Muscle of leg (tissue), 16 donors: ENCODE measurements at places on chromosomes 1 and 21. TPM values are rescaled to one million over a fixed set of nuclear protein-coding genes. Genes with fewer than 3 reads are reported as not detected.

GPR25 gene
- not detected for total RNA-seq

PTAFR gene
- total RNA-seq: 1.6 TPM

PGLYRP4 gene
- total RNA-seq: not detected

FMO2 gene
- total RNA-seq: 0.44 TPM

KRTAP7-1 gene
- not detected for total RNA-seq

HORMAD1 gene
- total RNA-seq: 0.18 TPM
